ENCODE measurements at places on chromosomes 6 and 20.

DNA sequence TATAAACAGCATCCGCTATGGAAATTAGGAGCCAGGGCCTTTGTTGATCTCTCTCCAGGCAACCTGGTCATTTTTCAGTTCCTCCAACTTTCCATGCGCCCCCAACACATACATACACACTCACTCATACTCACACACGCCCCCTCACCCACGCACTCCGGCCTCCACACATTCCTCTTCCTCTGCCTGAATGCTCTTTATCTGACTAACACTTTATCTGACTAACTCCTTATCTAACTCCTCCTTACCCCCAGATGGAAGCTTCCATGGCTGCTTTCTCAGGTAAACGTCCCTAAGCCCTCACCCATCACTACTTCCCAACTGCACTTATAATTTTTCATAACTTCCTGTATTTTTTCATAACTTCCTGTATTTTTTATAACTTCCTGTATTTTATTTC is 17.4 kb downstream of the CASS4 start:
- peak; percentile 36 for DNase-seq

DNA sequence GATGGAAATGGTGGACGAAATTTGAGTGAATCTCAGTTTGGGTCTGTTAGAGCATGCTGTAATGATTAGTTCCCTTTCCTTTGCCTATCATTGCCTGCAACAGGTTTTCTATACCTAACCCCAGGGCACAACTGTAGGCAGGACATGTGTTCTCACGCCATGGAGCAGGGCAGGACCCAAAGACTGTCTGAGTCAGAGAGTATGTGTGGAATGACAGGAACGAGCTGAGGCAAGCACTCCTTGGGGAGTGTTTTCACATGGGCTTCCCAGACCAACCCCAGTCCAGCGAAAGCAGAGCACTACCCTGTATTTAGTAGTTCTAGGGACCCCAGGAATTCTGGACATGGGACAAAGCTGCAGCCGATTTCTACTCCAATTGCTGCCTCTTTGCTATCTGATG is 234.2 kb downstream of the HACE1 start:
- DNase-seq: no peak

DNA sequence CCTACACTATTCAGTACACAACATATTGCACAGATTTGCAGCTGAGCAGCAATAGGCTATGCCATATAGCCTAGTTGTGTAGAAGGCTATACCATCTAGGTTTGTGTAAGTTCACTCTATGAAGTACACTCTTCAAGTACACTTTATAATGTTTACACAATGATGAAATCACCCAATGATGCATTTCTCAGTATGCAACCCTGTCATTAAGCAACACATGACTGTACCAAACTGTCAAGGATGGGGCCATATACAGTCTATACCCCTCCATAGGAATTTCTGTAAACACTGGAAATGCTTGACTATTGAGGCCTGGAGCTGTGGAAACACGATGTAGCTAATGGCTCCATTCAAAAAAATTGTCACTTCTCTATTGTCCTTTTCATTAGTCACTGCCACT is 535.4 kb downstream of the EPM2A start:
- peak; percentile 17 for DNase-seq

- peak; percentile 48 for DNase-seq
Measured at GRCh38 chr6:63923139-63923739, 287.6 kb downstream of the PHF3 start.

DNA sequence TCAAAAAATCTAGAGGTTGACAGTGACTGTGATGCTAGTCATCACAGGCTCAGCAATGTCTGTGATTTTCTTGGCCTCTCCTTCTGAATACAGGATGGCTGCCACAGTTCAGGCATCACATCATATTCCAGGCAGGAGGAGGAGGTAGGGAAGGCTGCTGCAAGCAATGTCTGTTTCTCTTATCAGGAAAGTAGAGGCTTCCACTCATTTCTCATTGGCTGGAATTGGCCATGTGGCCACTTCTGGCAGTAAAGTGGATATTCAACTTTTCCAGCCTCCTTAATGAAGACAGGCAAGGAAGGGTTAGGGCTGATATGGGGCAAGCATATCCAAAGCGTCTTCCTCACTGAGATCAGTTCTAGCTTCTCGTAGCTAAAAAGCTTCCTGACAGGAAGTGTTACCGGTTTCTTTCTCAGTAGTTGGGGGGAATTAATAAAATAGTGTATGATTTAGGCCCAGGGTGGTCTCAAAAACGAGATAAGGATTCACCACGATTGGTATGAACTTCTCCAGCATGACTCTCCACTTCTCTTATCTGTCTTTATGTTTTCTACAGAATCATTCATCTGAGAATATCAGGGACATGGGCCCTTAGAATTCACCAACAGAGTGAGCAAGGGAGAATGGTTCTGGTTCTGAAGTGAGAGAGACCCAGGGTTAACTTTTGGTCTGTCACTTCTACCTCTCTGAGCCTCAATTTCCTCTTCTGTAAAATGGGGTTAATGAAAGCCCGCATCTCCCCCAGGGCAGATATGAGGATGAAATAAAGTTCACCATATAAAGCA is 32.7 kb upstream of the PSMF1 start:
- no peak for DNase-seq
